GDM1 (cell line): ENCODE measurements at places on chromosomes 3 and 15.

GRCh38 chr15:77695961-77696582 lies 63.4 kb upstream of the LINGO1 start:
- DNase-seq: no peak

- DNase-seq: no peak
These were observed 284.1 kb upstream of the STT3B start for GRCh38 chr3:31248563-31248992.

GRCh38 chr15:68557469-68558317 lies 21.1 kb upstream of the CORO2B start:
- DNase-seq: no peak

DNA sequence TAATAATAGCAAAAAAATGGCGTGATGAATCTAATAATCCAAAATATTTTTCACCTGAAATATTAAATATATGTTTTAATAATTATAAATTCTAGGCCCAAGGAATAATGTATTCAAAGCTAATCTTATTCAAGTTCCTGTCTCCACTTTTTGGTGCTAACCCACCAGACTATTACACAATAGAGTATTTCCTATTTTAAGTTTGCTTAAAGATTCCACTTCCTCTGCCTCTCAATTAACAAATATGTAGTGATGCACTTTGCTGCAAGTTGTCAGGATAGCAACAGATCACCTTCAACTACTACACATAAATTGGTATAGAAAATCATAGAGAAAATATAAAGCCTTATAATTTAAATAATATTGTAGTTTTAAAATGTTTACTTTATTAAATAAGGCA lies 467.5 kb downstream of the C3orf38 start:
- DNase-seq: no peak

DNA sequence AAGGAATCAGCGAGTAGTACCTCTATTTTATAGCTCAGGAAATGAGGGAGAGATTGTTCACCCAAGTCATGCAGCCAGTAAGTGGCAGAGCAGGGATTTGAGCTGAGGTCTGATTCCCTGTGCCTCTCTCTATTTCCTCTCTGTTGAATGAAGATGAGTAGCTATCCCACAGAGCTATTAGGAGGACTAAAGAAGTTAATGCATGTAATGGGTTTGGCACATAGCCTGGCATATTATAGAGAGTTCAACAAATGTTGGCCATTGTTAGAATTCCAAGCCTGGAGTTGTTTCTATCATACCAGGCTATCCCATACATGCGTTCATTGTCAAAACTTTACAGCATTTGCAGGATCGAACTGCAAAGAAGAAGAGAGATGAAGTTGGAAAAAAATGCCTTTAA lies 21.8 kb upstream of the KLHL6 start:
- DNase-seq: no peak

DNA sequence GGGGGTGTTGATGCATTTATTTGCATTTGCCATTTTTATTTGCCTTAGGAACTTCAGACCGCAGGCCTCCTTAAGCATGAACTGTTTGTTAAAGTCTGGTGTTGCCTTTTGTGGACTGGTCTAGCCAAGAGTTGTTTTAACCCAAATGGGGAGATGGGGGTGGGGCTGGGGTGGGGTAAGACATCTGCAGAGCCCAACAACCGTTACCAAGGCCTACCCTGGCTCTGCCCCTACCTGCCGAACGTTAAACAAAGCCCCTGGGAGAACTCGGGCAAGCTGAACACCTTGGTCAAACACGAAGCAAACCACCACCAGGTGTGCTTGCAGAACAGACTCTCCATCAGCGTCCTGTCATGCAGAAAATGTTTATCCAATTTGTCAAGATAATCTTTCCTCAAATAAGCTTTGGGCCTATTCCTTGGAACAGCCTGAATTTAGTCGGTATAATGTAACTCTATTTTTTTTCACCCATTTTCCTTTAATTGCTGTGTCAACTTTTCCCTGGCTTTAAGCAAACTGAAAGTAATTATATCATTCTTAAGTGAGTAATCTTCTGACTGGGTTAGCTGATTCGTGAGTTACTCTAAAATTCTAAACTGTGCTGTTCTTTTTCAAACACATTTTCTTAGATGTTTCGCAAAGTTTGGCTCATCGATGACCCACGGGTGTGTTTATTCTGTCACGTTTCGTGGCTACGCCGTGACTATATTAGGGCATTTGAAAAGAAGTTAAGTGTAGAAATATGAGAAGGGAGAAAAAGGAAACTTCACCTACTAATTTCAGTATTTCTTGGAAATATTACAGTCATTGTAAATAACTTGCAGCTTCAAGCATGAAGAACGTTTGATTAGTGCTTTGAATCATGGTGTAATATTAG lies 127.6 kb downstream of the SOX2 start:
- DNase-seq: no peak

- DNase-seq: no peak
These were observed 58.8 kb downstream of the LSM3 start for GRCh38 chr3:14237457-14237856.

GRCh38 chr3:159919873-159920272 lies 68.8 kb upstream of the IL12A start:
- no peak for DNase-seq

DNA sequence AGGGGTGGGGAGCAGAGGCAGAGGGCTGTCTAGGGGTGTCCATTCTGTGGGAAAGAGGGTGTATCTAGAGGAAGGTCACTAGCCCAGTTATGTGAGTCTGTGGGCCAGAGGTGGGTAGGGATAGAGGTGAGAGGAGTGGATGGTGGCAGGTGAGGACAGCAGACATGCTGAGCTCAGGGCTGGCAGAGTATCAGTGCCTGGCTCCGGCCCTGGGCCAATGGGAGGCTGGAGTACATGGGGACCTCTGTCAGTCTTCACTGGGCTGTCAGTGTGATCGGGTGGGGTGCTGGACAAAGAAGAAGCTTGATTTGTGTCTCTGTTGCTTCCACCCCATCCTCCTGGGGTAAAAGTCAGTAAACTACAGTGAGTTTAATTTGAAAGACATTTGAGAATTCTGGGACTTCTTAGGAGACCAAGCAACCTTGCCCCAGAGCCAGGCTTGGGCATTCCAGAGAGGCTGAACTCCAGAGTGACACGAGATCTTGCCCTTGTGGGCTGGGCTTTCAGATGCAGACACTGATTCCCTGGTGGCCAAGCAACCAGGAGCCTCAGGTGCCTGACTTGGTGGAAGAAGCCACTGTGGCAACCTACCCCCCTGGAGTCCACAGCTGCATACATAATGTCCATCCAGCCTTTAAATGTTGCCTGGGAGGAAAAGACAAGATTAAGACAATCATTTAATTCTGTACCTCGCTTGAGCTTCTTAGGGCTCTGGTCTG lies 60.7 kb downstream of the EXOG start:
- no peak for DNase-seq

GRCh38 chr3:94776401-94776915 lies 713.6 kb downstream of the NSUN3 start:
- no peak for DNase-seq

DNA sequence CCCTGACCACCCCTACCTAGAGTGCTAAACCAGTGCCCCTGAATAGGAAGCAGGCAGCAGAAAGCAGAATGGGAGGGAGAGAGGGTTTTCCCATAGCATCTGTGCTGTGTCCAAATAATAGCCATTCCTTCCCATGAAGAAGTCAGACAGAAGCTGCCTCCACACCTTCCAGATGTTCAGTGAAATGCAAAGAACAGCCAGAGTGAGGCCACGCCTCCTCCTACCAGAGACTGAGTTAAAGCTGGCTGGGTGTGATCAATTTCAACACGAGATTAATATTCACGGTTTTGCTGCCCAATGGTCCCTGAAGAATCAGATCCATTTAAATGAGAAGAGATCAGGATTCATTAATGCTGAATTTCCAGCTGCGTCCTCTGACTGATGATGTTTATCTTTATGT lies 111.8 kb downstream of the SRGAP3 start:
- no peak for DNase-seq

- DNase-seq: no peak
These were observed 43.4 kb downstream of the ESYT3 start for GRCh38 chr3:138477801-138478200.

DNA sequence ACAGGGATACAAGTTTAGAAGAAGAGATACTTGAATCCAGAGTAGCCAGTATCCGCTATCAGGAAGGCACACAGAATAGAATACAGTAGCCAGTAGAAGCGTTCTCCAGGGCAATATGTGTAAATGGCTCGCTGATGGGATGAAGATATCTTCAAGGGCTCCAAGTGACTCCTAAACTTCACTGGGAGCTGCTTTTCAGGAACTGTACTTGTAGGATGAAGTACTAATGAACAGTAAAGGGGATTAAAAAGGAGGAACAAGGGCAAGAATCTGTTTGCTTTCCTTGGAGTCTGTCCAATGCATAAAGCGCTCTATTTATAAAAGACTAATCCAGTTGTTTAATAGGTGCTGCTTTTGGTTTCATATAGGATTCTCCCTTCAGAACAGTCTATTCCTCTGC lies 78.4 kb downstream of the THRB start:
- DNase-seq: no peak

GRCh38 chr3:52182196-52182595 lies 15.8 kb upstream of the ALAS1 start:
- DNase-seq: no peak

GRCh38 chr3:105826778-105827634 lies 41.8 kb downstream of the CBLB start:
- DNase-seq: no peak

- DNase-seq: no peak
These were observed 62.1 kb downstream of the SLC49A4 start for GRCh38 chr3:122857019-122857418.

- no peak for DNase-seq
These were observed 76.4 kb downstream of the SLMAP start for GRCh38 chr3:57832486-57832885.
